ENCODE measurements at places on chromosomes 6 and 20. TPM values are rescaled to one million over a fixed set of nuclear protein-coding genes. Genes with fewer than 3 reads are reported as not detected.

- no peak for DNase-seq
Observed at GRCh38 chr6:81075974-81076373, 676.5 kb downstream of the TENT5A start.

DNA sequence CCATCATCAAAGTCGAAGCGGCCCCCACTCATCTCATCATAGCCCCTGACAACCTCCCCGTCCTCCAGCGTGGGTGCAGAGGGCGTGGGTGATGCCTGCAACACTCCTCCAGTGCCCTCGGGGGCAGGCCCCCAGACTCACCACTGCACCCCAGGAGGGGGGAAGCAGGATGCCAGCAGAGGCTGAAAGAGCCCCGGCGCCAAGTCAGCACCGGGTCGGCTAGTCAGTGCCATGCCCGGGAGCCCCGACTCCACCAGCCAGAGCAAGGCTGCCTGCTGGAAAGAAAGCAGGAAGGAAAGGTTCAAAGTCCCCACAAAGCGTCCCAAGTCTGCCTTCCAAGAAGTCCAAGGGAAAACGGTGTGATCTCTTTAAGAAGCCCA, 324 bp downstream of the JPH2 start:
- no peak for DNase-seq

DNA sequence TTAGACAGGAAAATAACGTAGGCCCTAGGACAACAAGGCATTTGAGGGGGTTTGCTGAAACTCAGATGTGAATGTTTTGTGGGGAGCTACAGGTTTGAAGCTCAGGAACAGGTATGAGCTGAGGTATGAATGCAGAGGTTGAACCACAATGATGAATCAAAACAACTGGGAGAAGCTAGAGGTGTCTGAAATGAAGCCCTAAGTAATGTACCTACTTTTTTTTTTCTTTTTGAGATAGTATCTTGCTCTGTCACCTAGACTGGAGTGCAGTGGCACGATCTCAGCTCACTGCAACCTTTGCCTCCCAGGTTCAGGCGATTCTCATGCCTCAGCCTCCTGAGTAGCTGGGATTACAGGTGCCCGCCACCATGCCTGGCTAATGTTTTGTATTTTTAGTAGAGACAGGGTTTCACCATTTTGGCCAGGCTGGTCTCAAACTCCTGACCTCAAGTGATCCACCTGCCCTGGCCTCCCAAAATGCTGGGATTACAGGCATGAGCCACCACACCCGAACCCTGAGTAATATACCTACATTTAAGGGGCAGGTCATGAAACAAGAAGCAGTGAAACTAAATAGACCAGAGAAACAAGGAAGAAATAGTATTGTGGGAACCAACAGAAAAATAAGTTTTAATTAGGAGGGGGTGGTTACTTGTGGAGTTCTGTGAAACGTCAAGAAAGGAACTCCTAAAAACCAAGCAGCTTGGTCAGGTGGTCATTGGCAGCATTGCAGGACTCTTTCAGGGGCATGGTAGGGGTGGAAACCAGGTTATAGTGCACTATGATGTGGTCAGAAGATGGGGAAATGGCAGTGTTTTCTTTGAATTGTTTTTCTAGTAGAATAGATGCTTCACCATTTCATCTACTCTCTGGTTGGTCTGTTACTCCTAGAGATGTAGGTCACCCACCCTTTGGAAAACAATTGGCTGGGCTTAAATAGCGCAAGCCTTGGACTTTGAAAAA, 138.1 kb downstream of the CD164 start:
- DNase-seq: no peak

GRCh38 chr6:152094992-152095592, 287.6 kb downstream of the ESR1 start:
- DNase-seq: no peak

The SLC22A16 gene
- 0.23 TPM for polyA plus RNA-seq

The TUBB2B gene
- 7.6 TPM for polyA plus RNA-seq

The GLP1R gene
- polyA plus RNA-seq: 0.53 TPM
